ENCODE measurements at places on chromosomes 13 and 19. TPM values are rescaled to one million over a fixed set of nuclear protein-coding genes. Genes with fewer than 3 reads are reported as not detected.

Gene APOC4
- not detected for total RNA-seq

- no peak for DNase-seq
Observed at GRCh38 chr13:37701306-37701705, 102.7 kb upstream of the POSTN start.

DNA sequence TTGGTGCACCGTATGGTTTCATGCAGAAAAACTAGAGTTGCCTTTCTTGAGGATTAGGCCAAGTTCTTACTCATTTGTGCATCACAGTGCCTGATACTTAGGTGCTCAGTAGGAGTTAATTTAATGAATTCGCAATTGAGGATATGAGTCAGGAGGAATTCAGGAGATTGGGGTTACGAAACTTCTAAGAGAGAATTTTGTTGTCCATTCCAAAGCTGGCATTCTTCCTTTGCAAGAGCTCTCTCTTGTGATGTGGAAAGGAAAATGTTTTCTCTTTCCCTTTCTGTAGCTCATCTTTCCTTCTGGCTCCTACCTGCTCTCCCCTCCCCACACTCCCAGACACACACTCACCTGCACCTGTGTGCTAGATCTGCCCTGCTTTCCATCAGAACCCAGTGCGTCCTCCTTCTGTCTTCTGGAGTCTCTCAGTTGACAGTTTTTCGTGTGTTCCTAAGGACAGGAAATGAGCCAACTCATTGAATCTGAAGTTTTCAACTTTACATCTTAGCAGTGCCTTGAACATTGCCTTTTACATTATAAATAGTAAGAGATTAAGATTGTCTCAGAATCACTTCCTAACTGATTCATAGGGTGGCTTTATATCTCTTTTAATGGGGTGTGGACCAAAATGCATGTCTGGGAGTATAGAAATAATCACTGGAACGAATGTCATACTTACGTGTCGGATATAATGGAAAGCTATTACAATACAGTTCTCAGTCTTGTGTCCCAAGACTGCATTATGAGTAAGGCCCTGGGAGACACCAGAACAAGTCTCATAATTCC is 19.7 kb upstream of the ERCC5 start:
- DNase-seq = no peak

DNA sequence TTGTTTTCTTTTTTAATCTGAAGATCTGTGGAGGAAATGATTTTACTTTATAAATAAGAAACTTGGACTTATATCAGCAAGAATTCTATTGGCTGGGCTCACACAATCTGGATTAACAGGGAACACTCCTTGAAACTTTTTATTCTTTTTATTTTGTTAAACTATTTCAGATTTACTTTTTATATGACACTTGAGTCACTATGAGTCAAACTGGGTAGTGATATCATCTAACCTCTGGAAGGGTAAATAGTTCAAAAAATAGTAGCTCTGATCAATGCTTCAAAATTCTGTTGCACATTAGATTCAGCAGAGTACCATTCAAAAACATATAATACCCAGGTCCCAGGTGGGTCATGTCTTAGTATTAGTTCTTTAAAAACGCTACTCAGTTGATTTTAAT is 55.1 kb upstream of the NBEA start:
- DNase-seq = no peak

DNA sequence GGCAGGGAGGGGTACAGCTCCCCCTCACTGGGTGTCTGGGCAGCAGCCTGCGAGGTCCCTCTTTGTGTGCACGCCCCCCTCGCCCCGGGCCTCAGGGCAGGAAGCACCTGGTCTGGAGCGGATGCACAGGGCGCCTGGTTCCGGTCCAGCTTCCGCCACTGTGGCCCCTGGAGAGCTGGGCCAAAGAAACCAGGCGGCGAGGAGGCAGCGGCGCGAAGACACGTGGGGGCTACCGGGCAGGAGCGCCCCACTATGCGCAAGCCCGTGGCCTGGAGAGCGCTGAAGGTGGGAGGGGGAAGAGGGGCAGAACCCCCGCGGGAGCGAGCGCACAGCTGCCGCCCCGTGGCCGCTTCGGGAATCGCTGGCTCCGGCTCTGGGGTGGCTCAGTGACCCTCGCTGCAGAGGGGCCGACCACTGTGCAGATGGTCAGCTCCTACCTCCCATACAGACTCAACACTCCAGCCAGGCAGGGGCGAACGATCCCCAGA is 1.7 kb upstream of the LYL1 start:
- DNase-seq = no peak
